T-helper 1 cell (primary cell): ENCODE measurements at places on chromosomes 3 and 15.

DNA sequence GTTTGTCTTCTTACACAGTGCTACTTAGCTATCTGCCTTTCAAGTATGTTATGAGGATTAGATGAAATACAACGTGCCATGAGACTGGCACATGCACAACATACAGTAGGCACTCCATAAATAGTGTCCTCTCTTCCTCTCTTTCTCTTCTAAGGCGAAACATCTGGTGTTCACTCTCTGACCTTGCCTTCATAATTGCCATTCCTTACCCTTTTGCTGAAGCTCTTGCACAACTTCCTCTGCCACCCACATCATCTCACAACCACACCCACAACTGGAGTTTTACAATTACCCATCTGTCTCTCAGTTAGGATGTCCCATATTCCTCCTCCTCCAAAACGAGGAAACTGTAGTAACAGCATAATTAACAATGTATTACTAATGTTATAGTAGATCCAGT lies 26.4 kb upstream of the ACP3 start:
- no peak for DNase-seq

DNA sequence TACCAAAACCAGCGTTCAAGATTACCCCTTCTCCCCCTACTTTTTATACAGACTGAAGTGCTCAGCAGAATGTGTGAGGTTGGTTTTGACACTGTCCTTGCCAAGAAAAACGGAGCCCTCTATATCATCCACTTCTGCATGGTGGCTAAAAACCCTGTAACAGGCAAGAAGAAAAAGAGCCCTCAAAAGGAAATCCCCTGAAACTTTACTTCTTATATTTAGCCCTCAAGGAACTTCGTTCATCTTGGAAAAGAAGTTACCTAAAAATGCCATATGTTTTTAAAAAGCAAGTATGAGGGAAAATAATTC lies 473.6 kb downstream of the FOXP1 start:
- no peak for DNase-seq

DNA sequence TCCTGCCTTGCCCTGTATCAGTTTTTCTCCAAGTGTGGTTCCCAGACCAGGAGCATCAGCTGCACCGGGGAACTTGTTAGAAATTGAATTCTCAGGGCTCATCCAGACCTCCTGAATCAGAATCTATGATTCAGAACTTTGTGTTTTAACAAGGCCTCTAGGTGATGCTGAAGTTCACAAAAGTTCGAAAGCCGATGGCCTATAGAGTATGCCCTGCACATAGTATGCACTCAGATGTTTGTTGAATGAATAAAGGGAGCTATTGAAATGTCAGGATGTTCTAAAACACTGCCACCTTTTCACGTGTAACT lies 664 bp upstream of the LARP6 start:
- no peak for DNase-seq

- no peak for DNase-seq
These were observed 556.2 kb upstream of the CFAP20DC start for GRCh38 chr3:59605944-59606534.

DNA sequence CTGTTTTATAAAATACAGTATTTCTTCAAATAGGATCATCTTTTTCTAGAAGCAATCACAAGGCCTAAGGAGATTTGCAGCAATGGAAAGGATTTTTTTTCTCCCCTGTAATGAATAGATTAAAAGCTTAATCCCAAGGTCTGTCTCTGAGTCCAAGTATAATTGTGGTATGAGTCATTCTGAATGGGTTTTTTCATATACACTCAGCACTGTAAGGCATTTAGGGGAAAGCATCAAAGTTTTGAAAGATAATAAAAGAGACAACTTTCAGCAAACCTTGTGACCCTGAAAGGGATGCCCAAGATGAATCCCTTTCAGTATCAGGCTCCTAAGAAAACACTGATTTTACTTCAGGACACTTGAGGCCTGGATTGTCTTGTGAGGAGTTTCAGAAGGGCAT lies 23.3 kb upstream of the LARS2 start:
- DNase-seq = no peak

- DNase-seq = no peak
These were observed 612.9 kb upstream of the EPHA6 start for GRCh38 chr3:96201463-96201862.

DNA sequence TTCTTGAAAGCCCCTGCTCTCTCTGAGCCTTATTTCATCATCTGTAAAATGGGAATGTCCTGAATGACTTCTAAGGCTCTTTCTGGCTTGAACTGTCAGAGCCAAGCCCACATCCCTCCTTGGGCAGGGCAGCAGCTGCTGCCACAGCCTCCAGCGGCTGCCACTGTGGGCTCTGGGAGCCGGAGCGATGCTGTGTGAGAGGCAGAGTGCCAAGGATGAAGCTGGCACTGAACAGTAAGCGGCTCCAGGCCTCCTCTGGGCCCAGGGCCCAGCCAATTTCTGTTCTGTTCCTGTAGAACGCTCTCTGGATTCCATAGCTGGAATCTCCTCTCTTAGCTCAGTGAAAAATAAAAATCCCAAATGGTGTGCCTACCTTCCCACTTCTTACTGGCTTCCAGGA lies 4.4 kb downstream of the CPLX3 start:
- no peak for DNase-seq

DNA sequence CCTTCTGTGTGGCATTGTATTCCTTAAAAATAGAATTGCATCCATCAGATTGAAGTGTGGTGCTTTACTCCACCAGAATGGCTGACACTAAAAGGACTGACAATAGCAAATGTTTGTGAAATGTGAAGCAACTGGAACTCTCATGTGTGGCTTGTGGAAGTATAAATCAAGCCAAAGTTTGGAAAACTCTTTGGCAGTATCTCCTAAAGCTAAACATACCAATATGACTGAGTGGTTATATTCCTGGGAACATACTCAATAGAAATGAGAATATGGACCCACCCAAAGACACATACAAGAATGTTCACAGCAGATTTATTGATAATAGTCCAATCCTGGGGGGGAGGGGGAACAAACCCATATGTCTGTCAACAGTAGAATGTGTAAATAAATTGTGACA lies 87.1 kb downstream of the RARB start:
- no peak for DNase-seq

DNA sequence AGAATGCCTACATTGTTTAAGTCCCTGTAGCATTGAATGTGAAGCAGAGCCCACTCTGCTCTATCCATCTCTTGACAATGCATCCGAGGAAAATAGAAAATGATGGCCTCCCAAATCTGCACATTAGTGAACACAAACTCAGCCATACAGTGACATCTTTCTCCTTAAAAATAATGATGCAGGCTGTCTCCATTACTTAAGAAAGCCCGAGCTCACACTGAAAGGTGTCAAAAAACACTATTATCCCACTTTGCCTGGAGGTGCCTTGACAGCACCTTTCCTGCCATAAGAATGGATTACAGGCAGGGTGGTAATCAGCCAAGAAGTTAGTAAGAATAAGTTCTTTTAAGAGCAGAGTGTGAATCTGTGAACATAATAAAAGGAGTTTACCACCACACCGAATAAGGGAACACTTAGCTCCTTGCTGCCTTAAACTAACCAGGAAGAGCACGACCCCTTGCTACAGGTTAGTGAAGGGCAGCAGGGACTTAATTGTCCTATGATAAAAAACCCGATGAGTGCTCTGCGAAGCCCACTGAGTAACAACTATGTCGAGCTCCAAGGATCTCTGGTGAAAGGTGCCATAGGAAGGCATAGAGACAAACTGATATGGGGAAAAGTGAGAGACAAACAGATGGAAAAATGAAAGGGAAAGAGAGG lies 123.2 kb upstream of the TUSC7 start:
- no peak for DNase-seq

DNA sequence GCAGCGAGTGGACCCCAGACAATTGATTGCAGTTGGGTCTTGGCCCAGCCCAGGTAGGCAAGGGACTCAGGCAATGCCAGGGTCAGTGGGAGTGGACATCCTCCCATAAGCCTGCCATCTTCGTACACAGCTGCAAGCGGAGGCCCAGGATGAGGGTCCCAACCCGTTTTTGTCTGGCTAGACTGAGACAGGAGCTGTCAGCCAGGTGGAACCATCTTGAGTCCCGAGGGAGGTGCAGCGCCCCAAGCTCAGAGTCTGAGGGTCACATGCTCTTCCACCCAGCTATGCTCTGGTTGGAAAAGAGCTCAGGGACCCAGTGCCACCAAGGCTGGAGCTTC lies 22.6 kb upstream of the IP6K2 start:
- no peak for DNase-seq

DNA sequence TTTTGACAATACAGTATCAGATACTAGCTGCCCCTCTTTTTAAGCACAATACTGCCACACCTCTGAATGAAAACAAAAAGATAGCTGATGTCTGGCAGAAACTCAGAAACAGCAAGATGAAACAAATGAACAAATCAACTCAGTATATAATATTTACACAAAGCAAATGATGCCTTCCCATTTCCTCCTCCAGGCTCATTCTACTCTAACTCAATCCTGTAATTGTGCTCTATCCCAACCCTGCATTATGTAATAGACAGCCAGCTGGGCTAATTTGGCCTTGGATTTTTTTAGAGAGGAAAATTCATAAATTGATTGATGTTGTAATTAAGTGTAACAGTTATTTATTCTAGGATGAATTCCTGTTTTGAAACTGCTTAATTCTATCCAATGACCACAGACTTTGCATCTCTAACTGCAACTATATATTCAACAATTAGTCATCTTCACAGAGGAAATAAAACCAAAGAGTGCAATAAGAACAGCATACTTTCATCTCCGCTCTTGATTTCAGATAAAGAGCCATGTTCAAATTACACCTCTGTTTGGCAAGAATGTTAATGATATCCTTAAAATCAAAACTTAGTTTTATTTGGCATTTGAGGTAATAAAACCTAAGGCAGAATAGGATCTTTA lies 6.1 kb downstream of the ATG3 start:
- no peak for DNase-seq

DNA sequence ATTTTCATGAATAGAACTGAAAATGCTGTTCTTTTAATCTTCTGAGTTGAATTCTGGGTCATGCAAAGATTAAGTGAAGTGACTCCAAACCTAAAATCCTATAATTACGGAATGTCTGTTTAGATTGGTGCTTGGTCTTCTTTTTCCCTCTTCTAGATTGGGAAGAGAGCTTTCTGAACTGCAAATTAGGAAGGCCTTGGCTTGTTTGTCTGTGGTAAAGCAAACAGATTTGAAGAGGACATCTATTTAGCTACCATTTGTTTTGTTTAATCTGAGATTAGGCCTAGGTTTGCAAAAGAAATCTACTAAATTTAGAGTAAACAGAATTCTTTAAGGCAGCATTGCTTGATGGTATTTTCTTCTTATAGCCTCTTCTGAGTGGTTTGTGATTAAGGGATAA lies 23.5 kb downstream of the PAQR9 start:
- DNase-seq = no peak

GRCh38 chr3:71195492-71195891 lies 388.0 kb downstream of the FOXP1 start:
- DNase-seq = no peak

GRCh38 chr3:32391643-32392535 lies at the start of gene CMTM7:
TSS of gene CMTM7 (plus strand) at chr3:32391853. CDS start at chr3:32391907, 54 bp downstream.
- DNase-seq = peak; percentile 59

GRCh38 chr3:151459358-151459757 lies 1.5 kb downstream of the IGSF10 start:
- DNase-seq = no peak

GRCh38 chr3:105499961-105500360 lies 133.3 kb downstream of the ALCAM start:
- no peak for DNase-seq

- DNase-seq = no peak
These were observed 57.9 kb upstream of the SAMMSON start for GRCh38 chr3:69941439-69942176.

- no peak for DNase-seq
These were observed 240.9 kb upstream of the STT3B start for GRCh38 chr3:31291818-31292217.

GRCh38 chr15:52144656-52145178 lies 32.1 kb upstream of the BCL2L10 start:
- DNase-seq = no peak

DNA sequence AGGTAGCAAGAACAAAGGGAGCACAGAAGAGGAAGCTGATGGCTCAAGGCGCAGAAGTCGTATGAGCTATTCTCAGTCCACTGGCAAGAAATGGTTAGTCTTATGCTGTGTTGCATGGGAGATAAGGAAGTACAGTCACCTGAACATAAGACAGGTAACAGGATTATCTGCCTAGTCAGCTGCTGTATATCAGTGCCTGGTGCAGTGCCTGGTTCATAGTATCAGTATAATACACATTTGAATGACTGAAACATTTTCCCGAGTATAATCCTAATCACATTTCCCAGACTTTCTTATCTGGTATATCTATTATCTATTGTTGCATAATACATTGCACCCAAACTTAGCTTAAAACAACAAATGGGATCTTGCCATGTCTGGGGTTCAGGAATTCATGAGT lies 302.5 kb downstream of the GABRG3 start:
- no peak for DNase-seq

DNA sequence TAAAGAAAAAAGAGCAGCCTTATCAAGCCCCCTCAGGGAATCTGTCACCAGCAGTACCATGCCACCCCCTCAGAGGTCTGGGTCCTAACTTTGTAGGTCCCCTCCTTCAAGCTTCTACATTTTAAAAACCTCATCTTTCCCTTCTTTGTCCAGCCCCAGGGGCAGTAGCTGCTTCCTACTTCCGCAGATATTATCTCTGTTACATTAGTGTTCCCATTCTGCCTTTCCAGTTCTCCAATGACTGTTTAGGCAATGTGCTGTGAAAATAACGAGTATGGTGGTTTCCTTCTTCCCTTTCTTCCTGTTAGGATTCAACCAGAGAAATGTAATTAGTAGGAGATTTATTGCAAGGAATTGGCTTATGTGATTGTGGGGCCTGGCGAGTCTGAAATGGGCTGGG lies 126.1 kb upstream of the TNIK start:
- DNase-seq = no peak
